NCI-H1092 treated with DMSO at 0.1 percent for 48 hours (cell line): ENCODE measurements at places on chromosomes 4 and X.

GRCh38 chrX:47568656-47569295, 7.8 kb downstream of the ARAF start:
- no peak for DNase-seq

GRCh38 chr4:6121941-6122340, 78.4 kb downstream of the JAKMIP1 start:
- no peak for DNase-seq

DNA sequence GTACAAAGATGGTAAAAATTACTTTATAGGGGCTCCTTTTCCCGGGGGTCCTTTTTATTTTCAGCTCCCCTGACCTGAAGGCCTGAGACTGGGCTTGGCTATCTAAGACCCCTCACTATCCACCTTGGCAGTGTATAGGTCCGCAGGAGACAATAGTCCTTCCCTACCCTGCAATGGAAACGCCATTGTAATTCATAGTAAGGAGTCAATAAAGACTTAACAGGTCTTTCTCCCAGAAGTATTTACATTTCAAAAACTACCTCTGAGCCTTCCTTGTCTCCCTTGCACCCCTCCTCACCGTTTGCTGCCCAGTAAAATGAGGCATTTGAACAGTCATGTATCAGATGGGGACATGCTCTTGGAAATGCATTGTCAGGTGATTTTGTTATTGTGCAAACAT, 401.2 kb upstream of the CNKSR2 start:
- no peak for DNase-seq

DNA sequence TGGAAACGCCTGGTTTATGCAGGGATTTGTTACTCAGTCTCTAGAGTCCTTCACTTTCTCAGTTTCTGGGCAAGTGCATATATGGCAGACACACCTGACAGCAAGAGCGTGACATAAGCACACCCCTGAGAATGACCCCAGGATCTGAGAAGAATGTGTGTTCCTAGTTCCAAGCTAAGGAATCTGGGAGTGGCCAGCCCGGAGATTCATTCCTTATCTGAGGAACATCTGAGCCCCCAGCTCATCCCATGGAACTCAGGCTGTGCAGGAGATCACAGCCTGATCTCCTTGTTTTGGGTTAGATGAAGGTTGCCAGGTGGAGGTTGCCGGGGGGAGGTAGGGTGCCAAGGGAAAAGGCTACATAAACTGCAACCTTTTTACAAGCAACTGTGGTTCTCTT, 23.8 kb upstream of the KIAA0232 start:
- no peak for DNase-seq

- DNase-seq = no peak
Observed at GRCh38 chr4:190020790-190021717, 6.0 kb downstream of the FRG2 start.

GRCh38 chr4:26779224-26779623, 81.4 kb upstream of the STIM2 start:
- no peak for DNase-seq

DNA sequence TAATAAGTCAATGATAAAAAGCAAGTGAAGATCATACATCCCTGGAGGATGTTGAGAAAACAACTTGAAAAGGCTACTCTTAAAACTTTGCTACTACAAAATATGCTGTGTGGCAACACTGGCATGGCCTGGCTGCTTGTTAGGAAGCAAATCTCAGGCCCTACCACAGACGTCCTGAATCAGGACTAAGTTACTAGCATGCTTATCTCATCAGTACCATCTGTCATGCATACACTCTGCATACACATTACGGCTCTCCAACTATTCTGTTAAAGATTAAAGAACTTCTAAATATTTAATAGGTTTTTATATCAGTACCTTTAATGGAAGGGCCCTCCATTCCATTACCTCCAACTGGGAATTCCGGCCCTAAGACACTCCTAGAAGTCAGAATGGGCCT, 8.2 kb downstream of the PAPSS1 start:
- no peak for DNase-seq
